Activated T-cell treated with anti-CD3 and anti-CD28 coated beads for 48 hours (primary cell): ENCODE measurements at places on chromosomes 1 and 21.
A peak's percentile ranks its signal among the peaks of the same experiment; 100 is the strongest.

- no peak for DNase-seq
Measured at GRCh38 chr21:42475526-42476387, 20.3 kb downstream of the RSPH1 start.

GRCh38 chr1:234694661-234695060 lies 84.7 kb upstream of the IRF2BP2 start:
- no peak for DNase-seq

GRCh38 chr1:180252638-180253536 lies 22.8 kb downstream of the LHX4 start:
- DNase-seq: peak; percentile 64

GRCh38 chr1:201360486-201360885 lies 17.0 kb downstream of the TNNT2 start:
- DNase-seq: no peak

DNA sequence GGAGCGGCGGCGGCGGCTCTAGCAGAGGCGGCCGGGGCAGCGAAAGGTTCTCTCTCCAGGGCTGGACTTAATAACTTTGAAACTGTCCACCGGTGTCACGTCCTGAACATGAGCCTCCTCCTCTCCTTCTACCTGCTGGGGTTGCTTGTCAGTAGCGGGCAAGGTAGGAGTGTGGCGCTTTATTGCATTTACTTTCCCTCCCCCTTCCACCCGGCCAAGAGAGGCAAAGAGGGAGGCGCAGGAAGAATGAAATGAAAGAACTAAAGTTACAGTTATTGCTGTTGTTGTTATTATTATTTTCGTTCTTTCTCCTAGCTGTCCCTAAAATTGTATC lies 214 bp downstream of the NCAM2 start:
- no peak for DNase-seq

DNA sequence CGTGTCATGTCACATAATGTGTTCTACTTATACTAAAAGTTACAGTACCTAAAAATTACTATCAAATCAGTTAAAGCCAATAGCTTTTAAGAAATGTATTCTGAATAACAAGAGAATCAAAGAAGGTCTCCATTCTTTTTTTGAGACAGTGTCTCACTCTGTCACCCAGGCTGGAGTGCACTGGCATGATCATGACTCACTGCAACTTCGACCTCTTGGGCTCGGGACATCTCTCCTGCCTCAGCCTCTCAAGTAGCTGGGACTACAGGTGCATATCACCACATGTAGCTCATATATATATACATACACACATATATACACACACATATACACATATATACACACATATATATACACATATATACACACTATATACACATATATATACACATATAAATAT lies 20.1 kb downstream of the COP1 start:
- no peak for DNase-seq

- peak; percentile 45 for DNase-seq
Measured at GRCh38 chr21:42063571-42064521, 7.3 kb upstream of the UMODL1 start.

GRCh38 chr1:107328087-107328486 lies 187.2 kb downstream of the NTNG1 start:
- DNase-seq: no peak

DNA sequence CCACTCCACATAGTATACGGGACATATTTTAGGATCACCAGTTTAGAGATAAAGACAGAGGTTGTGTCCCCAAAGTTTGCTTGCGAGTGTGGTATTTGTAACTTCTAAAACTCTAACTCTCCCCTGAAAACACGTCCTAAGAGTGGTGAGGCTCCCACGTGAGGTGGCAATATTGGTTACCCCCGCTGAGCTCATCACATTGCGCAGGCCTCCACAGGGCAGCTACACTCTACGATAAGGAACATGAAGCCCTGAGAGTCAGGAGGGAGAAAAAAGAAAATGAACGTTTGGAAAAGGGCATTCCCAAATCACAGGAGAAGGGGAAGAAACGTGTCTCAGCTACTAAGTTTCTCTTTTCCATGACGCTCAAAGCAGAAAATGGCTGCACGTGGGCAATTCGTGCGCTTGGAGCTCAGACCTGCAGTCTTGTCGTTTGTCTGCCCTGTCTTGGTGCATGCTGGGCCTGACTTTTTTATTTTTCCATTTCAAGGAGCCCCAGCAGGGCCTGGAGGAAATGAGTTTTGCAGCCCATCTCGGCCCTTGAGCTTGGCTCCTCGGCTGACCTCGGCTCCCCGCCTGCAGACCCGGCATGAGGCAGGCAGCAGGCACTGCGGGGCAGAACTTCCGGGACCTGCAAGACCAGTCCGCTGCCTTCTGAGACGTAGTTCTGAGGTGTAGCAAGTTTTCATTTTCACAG lies 25.7 kb downstream of the ERG start:
- no peak for DNase-seq

DNA sequence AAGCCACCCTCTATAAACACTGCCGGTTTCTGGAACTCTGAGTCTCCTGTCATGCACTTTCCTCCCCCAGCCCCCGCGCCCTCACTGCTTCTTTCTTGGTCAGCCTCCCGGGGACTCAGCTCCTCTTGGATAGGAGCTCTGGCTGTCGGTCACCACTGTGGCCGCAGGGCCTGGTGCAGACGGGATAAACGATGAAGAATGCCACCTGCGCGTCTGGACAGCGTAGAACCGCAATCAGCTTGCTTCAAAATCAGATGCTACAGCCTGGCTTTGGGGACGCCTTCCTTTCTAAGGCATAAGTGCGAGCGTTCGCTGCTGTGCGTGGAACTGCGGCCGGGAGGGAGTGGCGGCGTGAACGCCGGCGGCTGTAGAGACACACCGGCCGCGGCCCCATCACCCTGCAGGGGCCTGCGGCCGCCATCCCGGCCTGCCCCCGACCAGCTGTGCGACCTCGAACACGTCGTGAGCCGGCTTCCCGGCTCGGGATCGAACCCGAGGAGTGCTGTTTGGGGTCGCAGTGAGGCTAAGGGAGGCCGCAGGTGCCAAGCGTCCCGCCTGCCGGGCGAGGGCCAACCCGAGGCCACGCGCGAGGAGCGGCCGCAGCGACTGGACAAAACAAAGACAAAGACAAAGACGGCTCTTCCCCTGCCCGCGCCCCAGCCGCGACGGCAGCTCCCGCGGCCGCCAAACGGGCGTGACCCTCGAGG lies 688 bp downstream of the PTTG1IP start:
- no peak for DNase-seq

- DNase-seq: peak; percentile 79
Measured at GRCh38 chr1:182616130-182617013, 12.2 kb upstream of the RGS16 start.

DNA sequence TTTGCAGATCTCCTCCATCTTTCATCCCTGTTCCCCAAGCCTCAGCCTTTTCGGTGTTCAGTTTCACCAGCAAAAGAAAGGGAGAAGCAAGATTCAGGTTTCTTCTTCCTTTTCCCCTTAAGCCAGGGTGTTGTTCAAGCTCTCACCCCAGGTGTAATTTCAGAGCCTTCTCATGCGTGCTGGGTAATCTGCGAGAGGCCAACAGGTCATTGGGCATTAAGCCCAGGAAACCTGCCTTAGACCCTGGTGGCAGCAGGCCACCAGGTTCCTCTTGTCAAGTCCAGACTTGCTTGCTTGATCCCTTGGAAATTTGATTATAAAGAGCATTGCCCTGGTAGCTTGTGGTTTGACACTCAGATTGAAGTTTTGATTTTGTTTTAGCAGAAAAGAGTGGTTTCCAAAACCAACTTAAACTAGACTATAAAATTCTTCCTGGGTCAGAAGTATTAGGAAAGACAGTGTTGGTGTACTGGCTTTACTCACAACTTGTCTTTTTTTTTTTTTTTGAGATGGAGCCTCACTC lies 6.9 kb downstream of the AKR1A1 start:
- DNase-seq: no peak

DNA sequence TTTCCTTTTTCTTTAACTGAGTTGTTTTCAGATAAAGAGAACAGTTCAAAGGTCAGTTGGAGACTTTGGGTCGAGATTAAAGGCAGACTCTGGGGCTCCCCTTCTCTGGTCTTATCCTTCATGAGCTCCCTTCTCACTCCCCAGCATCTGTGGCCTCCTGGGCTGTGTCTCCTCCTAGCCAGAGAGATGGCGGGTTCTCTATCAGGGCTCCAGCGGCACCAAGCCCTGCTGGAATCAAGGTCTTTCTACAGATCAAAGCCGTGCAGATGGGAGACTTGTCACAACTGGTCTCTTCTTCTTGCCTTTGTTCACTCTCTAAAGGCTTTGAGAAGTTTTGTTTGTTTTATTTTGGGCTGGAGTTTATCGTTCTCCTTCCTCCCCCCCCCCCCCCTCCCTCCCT lies 373.7 kb upstream of the C1orf174 start:
- DNase-seq: no peak

- DNase-seq: no peak
Measured at GRCh38 chr1:76725864-76726619, 141.2 kb upstream of the ST6GALNAC5 start.

DNA sequence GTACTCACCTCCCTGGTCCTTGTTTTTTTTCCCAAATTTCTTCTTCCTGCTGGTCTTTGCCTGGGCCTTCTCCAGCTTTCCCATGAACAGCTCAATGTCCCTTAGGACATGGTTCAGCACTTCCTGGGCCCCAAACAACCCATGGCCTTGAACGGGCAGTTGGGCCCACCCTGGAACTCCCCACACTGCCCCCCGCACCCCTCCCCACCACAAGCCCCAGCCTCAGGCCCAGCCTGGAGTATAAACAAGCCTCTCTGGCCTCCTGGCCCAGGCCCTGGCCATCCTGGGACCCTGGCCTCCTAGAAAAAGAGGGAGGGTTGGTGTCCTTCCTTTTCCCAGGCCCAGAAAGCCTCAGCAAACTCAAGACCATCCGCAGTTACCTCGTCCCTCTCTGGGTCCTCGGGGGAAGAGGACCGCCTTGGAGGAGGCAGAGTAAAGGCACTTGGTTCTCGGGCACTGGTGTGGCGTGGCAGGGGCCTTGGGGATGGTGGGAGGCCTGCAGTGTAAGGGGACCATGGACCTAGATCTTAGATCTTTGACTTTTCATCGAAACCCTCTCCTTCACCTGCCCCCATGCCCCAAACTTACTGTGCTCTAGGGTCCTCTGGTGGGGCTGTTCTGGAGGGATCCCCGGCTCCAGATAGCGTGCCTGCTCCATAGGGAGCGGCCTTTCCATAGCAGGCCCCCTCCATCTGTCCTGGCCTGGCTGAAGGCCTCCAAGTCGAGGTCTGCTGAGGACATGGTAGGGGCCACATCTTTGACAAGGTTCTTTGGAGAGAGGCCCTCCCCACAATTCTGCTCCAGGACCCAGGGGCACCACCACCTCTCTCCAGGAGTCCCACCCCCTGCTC lies 5.6 kb downstream of the EPS8L3 start:
- DNase-seq: no peak

- no peak for DNase-seq
Measured at GRCh38 chr1:2882966-2883696, 81.6 kb upstream of the TTC34 start.

GRCh38 chr1:66933887-66934700 lies 9.3 kb downstream of the MIER1 start:
- no peak for DNase-seq

DNA sequence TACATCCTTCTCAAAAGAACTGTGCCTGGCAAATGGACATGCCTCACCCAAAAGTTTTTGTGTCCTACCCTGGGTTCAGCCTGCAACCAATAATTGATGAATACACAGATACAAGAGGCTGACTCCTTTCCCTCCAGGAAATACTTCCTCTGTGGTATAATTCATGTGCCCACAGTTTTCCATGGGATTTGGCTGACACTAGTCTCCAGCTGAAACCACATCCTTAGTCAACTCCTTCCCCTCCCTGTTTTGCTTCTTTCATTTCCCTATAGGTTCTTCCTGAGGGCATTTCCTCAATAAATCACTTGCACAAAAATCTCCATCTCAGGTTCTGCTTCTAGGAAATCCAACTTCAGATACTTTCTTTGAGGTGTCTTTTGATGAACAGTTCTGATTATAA lies 436.6 kb upstream of the C1orf87 start:
- DNase-seq: no peak

DNA sequence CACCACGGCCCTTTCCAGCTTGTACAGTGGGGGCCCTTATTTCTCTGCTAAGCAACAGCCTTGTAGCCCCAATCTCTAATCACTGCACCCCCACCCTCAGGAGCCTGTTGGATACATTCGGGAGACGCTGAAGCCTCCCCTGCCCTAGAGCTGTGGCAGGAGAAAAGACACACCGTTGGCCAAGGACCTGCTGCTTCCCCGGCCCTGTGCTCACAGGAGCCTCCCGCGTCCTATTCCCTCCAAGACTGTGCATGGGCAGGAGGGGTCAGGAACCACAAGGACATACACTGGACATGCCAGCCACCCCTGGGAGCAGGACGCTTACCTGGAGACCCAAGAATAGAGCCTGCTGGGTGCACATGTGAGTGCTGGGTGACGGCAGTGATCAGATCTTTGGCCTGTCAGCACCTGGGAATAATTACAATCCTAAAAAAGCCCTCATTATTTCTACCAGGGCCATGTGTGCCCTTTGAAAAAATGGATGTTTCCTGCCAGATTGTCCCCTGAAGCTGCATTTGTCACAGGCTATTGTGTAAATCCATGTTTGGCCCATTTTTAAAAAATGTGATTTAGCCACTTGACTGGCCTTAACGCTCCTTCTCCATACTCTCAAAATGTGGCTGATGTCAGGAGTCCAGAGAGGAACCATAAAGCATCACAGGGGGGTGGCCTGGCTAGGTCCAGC lies 590.6 kb downstream of the MATN1 start:
- no peak for DNase-seq

GRCh38 chr1:2982615-2983318 lies 38.5 kb upstream of the ACTRT2 start:
- DNase-seq: no peak

DNA sequence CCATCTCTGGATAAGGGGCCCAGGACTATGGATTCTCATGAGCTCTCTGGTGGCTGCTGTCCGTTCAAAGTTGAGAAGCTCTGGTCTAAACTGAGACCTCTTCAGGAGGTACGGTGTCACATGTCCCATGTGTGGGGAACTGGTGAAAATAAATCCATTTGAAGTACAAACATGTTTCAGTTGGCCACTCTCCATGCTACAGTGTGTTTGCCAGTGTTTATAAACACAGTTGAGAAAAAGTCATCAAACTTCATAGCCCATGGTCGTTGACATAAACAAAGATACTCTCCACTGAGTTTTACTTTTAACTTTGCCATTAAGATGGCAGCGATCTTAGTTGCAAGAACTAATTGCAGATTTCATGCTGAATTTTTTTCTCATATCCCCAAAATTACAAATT lies 72.8 kb downstream of the PSMG1 start:
- no peak for DNase-seq

GRCh38 chr21:36030581-36031189 lies 29.6 kb downstream of the SETD4 start:
- DNase-seq: no peak
